ENCODE measurements at places on chromosomes 6 and 20. TPM values are rescaled to one million over a fixed set of nuclear protein-coding genes. Genes with fewer than 3 reads are reported as not detected.
A peak's percentile ranks its signal among the peaks of the same experiment; 100 is the strongest.

DNA sequence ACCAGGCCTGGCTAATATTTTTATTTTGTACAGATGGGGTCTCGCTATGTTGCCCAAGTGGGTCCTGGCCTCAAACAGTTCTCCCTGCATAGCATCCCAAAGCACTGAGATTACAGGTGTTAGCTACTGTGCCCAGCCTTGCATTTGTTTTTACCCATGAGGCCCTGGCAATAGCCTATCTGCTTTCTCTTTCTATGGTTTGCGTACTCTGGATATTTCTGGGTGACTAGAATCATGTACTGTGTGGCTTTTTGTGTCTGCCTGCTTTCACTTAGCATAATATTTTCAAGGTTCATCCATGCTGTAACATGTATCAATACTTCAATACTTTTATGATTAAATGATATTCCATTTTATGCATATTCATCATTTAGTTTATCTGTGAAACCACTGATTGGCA lies 451.7 kb downstream of the GRIK2 start:
- DNase-seq, result no peak
- H3K4me3 ChIP-seq, result no peak overlapping the region
- H3K27ac ChIP-seq, result no peak overlapping the region
- H3K27me3 ChIP-seq, result no peaks in the 10 kb centered on the region

- H3K4me1 ChIP-seq, result no peaks in the 10 kb centered on the region
- H3K27me3 ChIP-seq, result no peaks in the 10 kb centered on the region
- no peaks in the 10 kb centered on the region for H3K36me3 ChIP-seq
- no peak overlapping the region for H3K27ac ChIP-seq
- DNase-seq, result no peak
These were observed 260.3 kb downstream of the ALDH8A1 start for GRCh38 chr6:134689641-134690040.

GRCh38 chr6:54595844-54596243 lies 250.7 kb upstream of the FAM83B start:
- H3K36me3 ChIP-seq, result no peaks in the 10 kb centered on the region
- H3K4me1 ChIP-seq, result no peaks in the 10 kb centered on the region
- H3K27ac ChIP-seq, result no peak overlapping the region
- no peaks in the 10 kb centered on the region for H3K27me3 ChIP-seq
- H3K4me3 ChIP-seq, result no peak overlapping the region

Gene SSTR4
- total RNA-seq, result not detected

Gene NMBR
- total RNA-seq, result 0.33 TPM

Gene SAMD3
- total RNA-seq, result 2.0 TPM

GRCh38 chr6:27293436-27294098 lies 18.5 kb downstream of the POM121L2 start:
- no peak overlapping the region for H3K27ac ChIP-seq
- peaks cover 45% of the 10 kb centered on the region for H3K27me3 ChIP-seq
- no peak for DNase-seq
- no peaks in the 10 kb centered on the region for H3K36me3 ChIP-seq

Gene MUC22
- total RNA-seq, result not detected

- no peaks in the 10 kb centered on the region for H3K27me3 ChIP-seq
- no peaks in the 10 kb centered on the region for H3K36me3 ChIP-seq
- DNase-seq, result peak; percentile 50
- peaks cover 11% of the 10 kb centered on the region for H3K4me1 ChIP-seq
These were observed 83.6 kb downstream of the MRPL14 start for GRCh38 chr6:44043479-44044153.

- H3K4me3 ChIP-seq, result no peak overlapping the region
- DNase-seq, result no peak
- H3K27ac ChIP-seq, result no peak overlapping the region
- H3K27me3 ChIP-seq, result no peaks in the 10 kb centered on the region
These were observed 37.3 kb upstream of the AHI1 start for GRCh38 chr6:135534773-135535380.

- H3K27ac ChIP-seq, result no peak overlapping the region
- H3K4me1 ChIP-seq, result peaks cover 4% of the 10 kb centered on the region
- no peak overlapping the region for H3K4me3 ChIP-seq
- no peaks in the 10 kb centered on the region for H3K27me3 ChIP-seq
- DNase-seq, result peak; percentile 1
- H3K36me3 ChIP-seq, result no peaks in the 10 kb centered on the region
These were observed 15.7 kb downstream of the MANEA start for GRCh38 chr6:95593025-95593424.

Gene B3GALT4
- 17.1 TPM for total RNA-seq

- H3K27ac ChIP-seq, result peak overlapping the region; percentile 100
- no peak for DNase-seq
- no peak overlapping the region for H3K4me3 ChIP-seq
- H3K27me3 ChIP-seq, result no peaks in the 10 kb centered on the region
These were observed 8.3 kb downstream of the ID4 start for GRCh38 chr6:19845266-19846041.

DNA sequence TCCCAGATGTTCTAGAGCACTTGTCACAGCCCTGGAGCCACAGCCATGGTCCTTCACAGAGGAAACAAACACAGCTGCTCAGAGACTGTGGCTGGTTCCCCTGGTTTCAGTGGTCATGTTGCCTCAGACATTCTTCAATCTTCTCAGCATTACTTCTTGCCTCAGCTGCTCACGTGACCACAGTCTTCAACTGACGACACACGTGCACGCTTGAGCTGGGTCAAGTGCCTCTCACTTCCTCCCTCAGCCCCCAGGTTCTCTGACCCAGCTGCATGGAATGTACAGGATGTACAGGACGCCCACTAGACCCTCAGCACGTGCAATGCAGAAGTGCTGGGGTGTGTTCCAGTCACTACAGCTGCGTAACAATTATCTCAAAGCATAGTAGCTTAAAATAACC lies 159.8 kb upstream of the GGTLC1 start:
- H3K27me3 ChIP-seq, result no peaks in the 10 kb centered on the region
- no peaks in the 10 kb centered on the region for H3K4me1 ChIP-seq
- no peaks in the 10 kb centered on the region for H3K36me3 ChIP-seq
- no peak for DNase-seq

GRCh38 chr6:154361476-154361875 lies 4.9 kb upstream of the IPCEF1 start:
- no peaks in the 10 kb centered on the region for H3K27me3 ChIP-seq
- H3K4me1 ChIP-seq, result no peaks in the 10 kb centered on the region
- H3K27ac ChIP-seq, result no peak overlapping the region
- no peaks in the 10 kb centered on the region for H3K36me3 ChIP-seq

- H3K4me1 ChIP-seq, result no peaks in the 10 kb centered on the region
- no peak overlapping the region for H3K4me3 ChIP-seq
- no peaks in the 10 kb centered on the region for H3K36me3 ChIP-seq
These were observed 178.9 kb upstream of the HEY2 start for GRCh38 chr6:125570526-125570925.

DNA sequence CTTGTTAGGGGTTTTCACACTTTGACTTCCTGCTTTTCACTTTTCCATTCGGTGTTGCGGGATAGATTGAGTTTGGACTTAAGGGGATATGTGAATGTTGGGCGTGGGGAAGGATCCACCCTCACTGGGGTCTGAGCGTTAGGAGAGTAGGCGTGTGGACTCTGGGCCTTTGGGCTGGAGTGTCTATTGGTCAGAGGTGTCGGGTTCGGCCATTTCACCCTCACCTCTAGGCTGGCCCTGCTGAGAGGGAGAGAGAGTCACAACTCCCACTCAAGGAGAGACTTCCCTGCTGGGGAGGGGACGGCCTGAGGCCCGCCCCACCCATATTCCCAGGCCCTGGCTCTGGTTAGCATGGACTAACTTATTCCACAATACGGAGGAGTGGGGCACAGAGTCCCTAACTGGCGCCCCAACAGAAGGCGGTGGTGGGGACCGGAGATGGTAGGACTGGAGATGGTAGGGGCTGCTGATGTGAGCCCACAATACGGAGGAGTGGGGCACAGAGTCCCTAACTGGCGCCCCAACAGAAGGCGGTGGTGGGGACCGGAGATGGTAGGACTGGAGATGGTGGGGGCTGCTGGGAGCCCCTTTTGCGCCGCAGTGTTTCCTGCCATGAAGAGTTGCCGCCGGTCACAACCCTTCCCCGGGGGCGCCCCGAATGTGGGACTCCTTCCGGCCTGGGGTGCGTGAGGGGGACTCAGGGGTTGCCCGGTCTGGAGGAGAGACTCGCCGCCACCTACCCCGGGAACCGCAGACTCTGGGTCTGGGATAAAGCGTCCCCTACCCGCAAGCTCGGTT lies 1.4 kb upstream of the PTPRA start:
- H3K27me3 ChIP-seq, result no peaks in the 10 kb centered on the region
- peaks cover under 1% of the 10 kb centered on the region for H3K36me3 ChIP-seq
- no peak overlapping the region for H3K27ac ChIP-seq
- H3K4me1 ChIP-seq, result peaks cover 23% of the 10 kb centered on the region

Gene HCRTR2
- not detected for total RNA-seq

GRCh38 chr6:73978330-73978729 lies 282.3 kb downstream of the CD109 start:
- H3K36me3 ChIP-seq, result no peaks in the 10 kb centered on the region
- no peak for DNase-seq
- no peaks in the 10 kb centered on the region for H3K27me3 ChIP-seq

Gene C6orf58
- not detected for total RNA-seq

Gene COL21A1
- 1.6 TPM for total RNA-seq

- peak overlapping the region; percentile 81 for H3K27ac ChIP-seq
- no peaks in the 10 kb centered on the region for H3K27me3 ChIP-seq
- H3K4me1 ChIP-seq, result no peaks in the 10 kb centered on the region
- peak overlapping the region; percentile 38 for H3K4me3 ChIP-seq
- DNase-seq, result peak; percentile 50
These were observed 22.4 kb downstream of the ZNF311 start for GRCh38 chr6:28982476-28983266.

DNA sequence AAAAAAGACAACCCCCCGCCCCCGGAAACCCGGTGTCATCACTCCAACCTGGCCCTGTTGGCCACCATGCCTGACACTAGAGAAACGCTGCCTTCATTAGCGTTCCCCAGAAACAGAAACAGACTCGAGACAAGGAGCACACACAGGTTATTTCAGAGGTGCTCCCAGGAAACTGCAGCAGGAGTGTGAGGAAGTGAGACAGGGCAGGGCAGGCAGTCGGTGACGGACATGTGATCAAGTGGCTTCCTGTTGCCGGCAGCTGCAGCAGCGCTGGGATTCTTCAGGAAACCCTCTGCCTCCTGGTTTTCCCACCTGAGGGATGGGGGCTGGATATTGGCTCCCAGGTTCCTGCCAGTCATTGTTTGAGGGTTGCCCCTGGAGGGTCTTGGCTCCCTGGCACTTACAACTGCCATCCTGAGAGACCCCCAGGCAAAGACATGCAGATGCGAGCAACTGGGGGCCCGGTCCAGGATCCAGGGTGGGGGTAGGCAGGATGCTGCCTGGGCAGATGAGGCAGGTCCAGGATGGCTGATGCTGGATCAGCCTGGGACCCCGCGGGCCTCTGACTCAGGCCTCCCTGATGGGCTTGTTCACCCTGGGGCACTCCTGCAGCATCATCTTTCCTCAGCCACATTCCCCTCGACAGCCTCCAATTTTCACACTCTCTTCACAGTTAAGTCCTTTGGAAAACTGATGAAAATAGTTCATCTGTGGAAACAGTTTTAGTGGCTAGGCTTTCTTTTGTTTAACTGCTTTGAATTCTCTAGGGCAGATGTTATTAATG lies 150.7 kb upstream of the SYNDIG1 start:
- no peaks in the 10 kb centered on the region for H3K27me3 ChIP-seq
- no peak overlapping the region for H3K27ac ChIP-seq
- no peaks in the 10 kb centered on the region for H3K36me3 ChIP-seq
- DNase-seq, result no peak
- no peak overlapping the region for H3K4me3 ChIP-seq

Gene FAM184A
- total RNA-seq, result 23.2 TPM

- DNase-seq, result no peak
- H3K27ac ChIP-seq, result no peak overlapping the region
- H3K4me3 ChIP-seq, result no peak overlapping the region
- H3K4me1 ChIP-seq, result peaks cover 22% of the 10 kb centered on the region
- H3K27me3 ChIP-seq, result no peaks in the 10 kb centered on the region
These were observed 56.4 kb downstream of the CCN2 start for GRCh38 chr6:131894493-131895424.

- no peaks in the 10 kb centered on the region for H3K27me3 ChIP-seq
- DNase-seq, result no peak
- no peaks in the 10 kb centered on the region for H3K4me1 ChIP-seq
- no peak overlapping the region for H3K27ac ChIP-seq
These were observed 134.9 kb downstream of the KLHL32 start for GRCh38 chr6:97059473-97059872.

Gene MACROD2
- 8.7 TPM for total RNA-seq

DNA sequence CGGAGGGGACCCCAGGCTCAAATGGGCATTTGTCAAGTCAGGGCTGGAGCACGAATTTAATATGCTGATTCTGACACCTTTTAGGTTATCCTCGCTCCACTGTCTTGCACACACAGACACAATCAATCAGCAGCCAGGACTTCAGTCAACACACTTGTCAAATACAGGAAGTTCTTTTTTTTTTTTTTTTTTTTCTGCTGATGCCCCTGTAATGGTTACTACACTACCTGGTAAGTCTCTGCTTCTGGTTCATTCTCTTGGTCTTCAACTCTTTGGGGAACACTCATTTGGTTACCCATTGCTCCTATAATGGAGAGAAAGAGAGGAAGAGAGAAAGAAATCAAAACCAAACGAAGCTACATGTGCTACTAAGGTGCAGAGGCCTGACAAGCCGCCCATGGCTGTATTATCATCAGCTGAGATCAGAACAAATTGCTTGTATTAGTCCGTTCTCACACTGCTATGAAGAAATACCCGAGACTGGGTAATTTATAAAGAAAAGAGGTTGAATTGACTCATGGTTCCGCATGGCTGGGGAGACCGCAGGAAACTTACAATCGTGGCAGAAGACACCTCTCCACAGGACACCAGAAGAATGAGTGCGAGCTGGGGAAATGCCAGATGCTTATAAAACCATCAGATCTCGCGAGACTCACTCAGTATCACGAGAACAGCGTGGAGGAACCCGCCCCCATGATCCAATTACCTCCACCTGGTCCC lies 11.8 kb downstream of the BCAS1 start:
- no peaks in the 10 kb centered on the region for H3K4me1 ChIP-seq
- H3K27ac ChIP-seq, result no peak overlapping the region
- no peak for DNase-seq
- no peak overlapping the region for H3K4me3 ChIP-seq
- no peaks in the 10 kb centered on the region for H3K27me3 ChIP-seq

Gene KHDRBS2
- 18.6 TPM for total RNA-seq

Gene SMLR1
- total RNA-seq, result not detected

Gene ZNF334
- total RNA-seq, result 12.2 TPM

GRCh38 chr20:57647006-57647932 lies 27.0 kb upstream of the ZBP1 start:
- H3K4me1 ChIP-seq, result no peaks in the 10 kb centered on the region
- peaks cover 3% of the 10 kb centered on the region for H3K36me3 ChIP-seq
- no peaks in the 10 kb centered on the region for H3K27me3 ChIP-seq
- DNase-seq, result no peak

DNA sequence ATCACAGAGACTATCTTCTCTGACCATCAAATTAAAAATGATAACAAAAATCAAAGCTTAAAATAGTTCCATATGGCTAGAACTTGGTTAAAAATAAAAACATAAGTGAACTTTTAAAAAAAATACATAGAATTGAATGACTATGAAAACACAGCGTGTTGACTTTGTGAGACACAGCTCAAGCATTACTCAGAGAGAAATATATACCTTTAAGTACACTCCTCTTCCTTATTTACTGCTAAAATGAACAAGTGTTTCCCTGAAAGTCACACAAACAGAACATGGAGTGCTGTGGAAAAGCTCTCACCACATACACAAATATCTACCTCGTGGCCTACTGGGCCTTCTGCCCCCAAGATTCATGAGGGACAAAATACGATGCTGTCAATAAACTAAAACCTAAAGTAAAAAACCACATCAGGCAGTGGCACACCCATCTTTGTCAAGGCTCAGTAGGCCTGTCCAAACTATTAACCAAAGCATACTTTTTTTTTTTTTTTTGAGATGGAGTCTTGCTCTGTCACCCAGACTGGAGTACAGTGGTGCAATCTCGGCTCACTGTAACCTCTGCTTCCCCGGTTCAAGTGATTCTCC lies 7.5 kb downstream of the FAXC start:
- no peak overlapping the region for H3K27ac ChIP-seq
- H3K36me3 ChIP-seq, result no peaks in the 10 kb centered on the region
- no peaks in the 10 kb centered on the region for H3K4me1 ChIP-seq
- H3K27me3 ChIP-seq, result no peaks in the 10 kb centered on the region

Gene RAD21L1
- not detected for total RNA-seq

Gene TAAR5
- not detected for total RNA-seq

Measured in thyroid gland (tissue), 4 donors.